Left lung (tissue), 14 donors: ENCODE measurements at places on chromosomes 13 and 19.
A peak's percentile ranks its signal among the peaks of the same experiment; 100 is the strongest.

- no peaks in the 10 kb centered on the region for H3K4me1 ChIP-seq
- H3K36me3 ChIP-seq: no peaks in the 10 kb centered on the region
- H3K27ac ChIP-seq: no peak overlapping the region
- H3K27me3 ChIP-seq: peaks cover 15% of the 10 kb centered on the region
These were observed 178.9 kb downstream of the OLFM4 start for GRCh38 chr13:53207556-53207955.

- H3K4me1 ChIP-seq: no peaks in the 10 kb centered on the region
- H3K36me3 ChIP-seq: no peaks in the 10 kb centered on the region
- no peak overlapping the region for H3K4me3 ChIP-seq
- DNase-seq: no peak
- no peaks in the 10 kb centered on the region for H3K27me3 ChIP-seq
- H3K27ac ChIP-seq: no peak overlapping the region
These were observed 117.5 kb downstream of the ATP8A2 start for GRCh38 chr13:25489238-25489637.

GRCh38 chr19:28019901-28020300 lies 1193.0 kb downstream of the UQCRFS1 start:
- H3K4me1 ChIP-seq: no peaks in the 10 kb centered on the region
- no peak overlapping the region for H3K27ac ChIP-seq
- H3K27me3 ChIP-seq: peaks cover 9% of the 10 kb centered on the region
- no peak overlapping the region for H3K4me3 ChIP-seq

DNA sequence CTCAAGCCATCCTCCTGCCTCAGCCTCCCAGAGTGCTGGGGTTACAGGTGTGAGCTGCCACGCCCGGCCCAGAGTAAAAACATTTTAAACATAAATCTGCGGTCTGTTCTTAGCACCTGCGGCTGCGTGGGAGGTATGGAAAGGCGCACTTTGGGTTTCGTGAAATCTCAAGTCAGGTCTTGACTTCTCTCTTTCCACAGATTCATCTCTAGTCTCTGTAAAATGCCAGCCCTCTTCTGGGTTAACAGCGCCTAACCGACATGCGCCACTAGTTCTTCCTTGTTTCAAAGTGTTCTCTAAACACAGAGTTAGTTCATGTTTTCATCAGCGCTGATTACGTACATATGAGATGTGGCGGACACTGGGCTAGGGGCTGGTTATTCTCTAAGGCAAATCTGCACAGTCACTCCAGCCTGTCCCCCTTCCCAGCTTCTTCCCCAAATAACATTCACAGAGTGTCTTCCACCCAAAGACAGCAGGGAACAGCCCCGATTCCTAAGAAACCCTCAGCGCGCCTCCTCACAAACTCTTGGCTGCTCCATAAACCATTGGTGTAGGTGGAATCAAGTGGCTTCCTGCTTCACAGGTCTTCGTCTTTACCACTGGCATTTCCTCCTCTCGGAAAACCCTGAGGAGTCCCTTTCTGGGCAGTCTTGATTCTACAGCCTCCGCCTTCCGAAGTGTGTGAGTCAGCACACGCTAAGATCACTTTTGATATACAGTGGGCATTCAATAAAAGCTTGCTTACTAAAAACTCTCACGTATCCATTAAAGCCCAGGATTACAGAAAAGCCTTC lies 1.4 kb downstream of the PARP4 start:
- H3K36me3 ChIP-seq: no peaks in the 10 kb centered on the region
- peak overlapping the region; percentile 93 for H3K27ac ChIP-seq
- no peak for DNase-seq

DNA sequence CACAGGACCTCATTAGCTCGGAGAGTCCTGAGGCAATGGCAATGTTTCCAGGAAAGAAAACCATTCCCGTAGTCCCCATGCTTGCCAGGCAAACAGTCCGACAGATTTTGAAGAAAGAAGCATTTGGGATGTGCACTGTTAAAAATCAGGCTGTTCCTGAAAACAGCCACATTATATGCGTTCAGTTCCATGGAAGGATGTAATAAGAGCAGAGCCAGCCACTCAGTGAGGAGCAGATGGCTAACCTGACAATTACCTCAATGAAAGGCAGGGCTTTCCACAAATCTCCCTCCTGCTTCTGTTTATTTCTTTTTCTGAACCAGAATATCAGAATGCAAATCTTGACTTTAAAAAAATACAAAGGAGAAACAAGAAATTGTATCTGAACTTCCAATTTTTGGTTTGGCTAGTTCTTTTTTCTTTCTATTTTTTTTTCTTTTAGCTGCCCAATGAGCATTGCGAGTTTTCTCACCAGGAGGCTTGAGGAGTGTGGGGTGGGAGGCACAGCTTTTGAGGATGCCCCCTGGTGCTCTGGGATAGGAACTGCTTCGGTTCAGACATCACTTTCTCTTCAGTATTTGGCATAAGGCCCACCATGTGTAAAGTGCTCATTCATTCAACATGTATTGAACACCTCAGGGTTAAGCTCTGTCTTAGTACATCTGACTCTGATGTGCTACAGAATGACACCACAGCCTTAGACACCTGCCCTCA lies 124.2 kb downstream of the TBC1D4 start:
- H3K4me3 ChIP-seq: no peak overlapping the region
- H3K27ac ChIP-seq: no peak overlapping the region
- no peaks in the 10 kb centered on the region for H3K27me3 ChIP-seq
- no peaks in the 10 kb centered on the region for H3K36me3 ChIP-seq
- DNase-seq: no peak

DNA sequence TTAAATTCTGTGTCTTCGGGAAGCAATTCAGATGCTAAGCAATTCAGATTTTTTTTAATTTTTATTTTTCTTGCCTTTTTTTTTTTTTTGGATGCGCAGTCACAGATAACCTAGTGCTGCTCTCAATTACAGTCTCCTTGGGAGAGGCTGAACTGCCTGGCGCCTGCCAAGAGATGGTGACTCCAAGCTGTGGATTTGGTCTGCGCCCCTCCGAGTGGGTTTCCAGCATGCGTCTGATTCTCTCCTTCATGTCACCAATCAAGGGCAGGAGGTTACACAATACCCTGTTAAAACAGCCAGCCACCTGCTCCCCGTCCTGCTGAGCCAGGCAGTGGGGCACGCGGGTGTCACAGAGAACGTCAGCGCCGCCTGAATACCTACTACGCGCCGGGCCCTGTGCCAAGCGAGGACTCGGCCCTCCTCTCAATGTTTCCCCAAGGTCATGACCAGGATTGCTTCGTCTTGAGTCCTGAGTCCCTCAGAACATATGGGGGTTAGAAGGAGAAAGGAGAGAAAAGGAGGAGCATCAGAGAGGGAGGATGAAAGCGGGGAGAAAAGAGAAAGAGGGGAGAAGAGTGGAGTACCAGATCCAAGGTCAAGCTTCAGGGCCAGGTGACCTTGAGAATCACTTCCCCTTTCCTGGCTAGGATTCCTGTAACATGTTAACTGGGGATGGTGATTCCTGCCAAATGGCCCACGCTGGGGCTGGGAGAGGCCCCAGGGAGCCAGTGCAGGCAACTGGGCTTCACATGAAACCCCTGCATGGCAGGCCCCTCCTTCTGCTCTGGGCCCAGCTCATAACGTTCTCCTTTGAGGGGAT lies 213.6 kb downstream of the URI1 start:
- no peak for DNase-seq
- H3K36me3 ChIP-seq: no peaks in the 10 kb centered on the region
- no peaks in the 10 kb centered on the region for H3K4me1 ChIP-seq
- no peak overlapping the region for H3K4me3 ChIP-seq
- no peaks in the 10 kb centered on the region for H3K27me3 ChIP-seq

DNA sequence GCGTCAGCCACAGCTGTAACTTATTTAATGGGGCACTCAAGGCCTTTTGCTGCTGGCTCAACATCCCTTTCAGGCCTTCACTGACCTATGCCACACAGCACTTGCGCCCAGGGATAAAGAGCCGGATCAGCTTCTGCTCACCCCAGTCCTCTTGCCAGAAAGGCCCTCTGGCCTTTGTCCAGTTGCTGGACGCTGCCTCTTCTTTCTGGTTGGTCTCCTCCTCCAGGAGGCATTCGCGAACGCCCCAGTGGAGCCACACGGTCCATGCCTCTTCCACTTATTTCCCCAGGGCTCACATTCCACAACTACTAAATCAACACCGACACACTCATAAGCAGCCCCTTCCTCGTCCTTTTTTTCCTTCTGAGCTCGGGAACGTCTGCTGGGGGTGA lies 3.7 kb upstream of the ZNF329 start:
- H3K36me3 ChIP-seq: no peaks in the 10 kb centered on the region
- DNase-seq: peak; percentile 59

DNA sequence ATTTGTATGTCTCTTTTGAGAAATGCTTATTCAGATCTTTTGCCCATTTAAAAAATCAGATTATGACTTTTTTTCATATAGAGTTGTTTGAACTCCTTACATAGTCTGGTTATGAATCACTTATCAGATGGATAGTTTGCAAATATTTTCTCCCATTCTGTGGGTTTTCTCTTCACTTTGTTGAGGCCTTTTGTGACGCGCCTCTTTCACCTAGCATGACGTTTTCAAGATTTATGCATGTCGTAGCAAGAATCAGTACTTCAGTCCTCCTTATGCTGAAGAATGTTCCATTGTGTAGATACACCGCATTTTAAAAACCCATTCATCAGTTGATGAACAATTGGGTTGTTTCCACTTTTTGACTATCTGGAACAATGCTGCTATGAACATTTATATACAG lies 13.4 kb downstream of the PABPC3 start:
- no peak overlapping the region for H3K27ac ChIP-seq
- H3K36me3 ChIP-seq: no peaks in the 10 kb centered on the region
- no peak overlapping the region for H3K4me3 ChIP-seq
- DNase-seq: no peak

GRCh38 chr13:52599848-52600603 lies 42.2 kb upstream of the HNRNPA1L2 start:
- peak overlapping the region; percentile 81 for H3K27ac ChIP-seq
- peaks cover 10% of the 10 kb centered on the region for H3K4me1 ChIP-seq
- H3K4me3 ChIP-seq: peak overlapping the region; percentile 59
- peaks cover 45% of the 10 kb centered on the region for H3K27me3 ChIP-seq
- peak; percentile 77 for DNase-seq

- no peaks in the 10 kb centered on the region for H3K27me3 ChIP-seq
- no peaks in the 10 kb centered on the region for H3K36me3 ChIP-seq
- H3K4me3 ChIP-seq: no peak overlapping the region
These were observed 87.3 kb upstream of the PEG3 start for GRCh38 chr19:56927791-56928207.

GRCh38 chr19:49453757-49454240 lies 774 bp downstream of the ALDH16A1 start:
- peaks cover 7% of the 10 kb centered on the region for H3K36me3 ChIP-seq
- no peaks in the 10 kb centered on the region for H3K27me3 ChIP-seq
- H3K4me1 ChIP-seq: no peaks in the 10 kb centered on the region
- DNase-seq: no peak
- H3K27ac ChIP-seq: peak overlapping the region; percentile 98

DNA sequence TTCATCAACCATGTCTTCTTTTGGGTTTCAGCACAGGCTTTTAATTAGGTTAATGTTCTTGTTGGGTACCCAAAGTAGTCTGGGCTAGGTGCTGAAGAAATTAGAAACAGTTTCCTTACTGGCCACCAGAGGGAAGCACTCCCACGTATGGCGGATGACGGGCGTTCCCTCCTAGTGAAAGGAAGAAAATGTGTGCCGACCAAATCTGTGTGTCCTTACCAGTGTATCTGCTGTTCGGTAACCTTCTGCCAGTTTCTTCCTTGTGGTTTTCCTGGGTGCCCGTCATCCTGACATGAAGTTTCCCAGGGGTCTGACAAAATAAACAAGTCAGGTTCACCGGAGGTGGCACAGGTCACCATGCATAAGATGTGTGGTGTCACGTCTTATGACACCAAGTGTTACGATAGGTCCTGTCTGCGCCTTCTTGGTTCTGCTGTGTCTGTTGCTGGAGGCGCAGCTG lies 6.0 kb upstream of the WDR88 start:
- DNase-seq: no peak
- H3K4me3 ChIP-seq: no peak overlapping the region
- H3K27ac ChIP-seq: no peak overlapping the region
- no peaks in the 10 kb centered on the region for H3K27me3 ChIP-seq
- H3K4me1 ChIP-seq: no peaks in the 10 kb centered on the region
- no peaks in the 10 kb centered on the region for H3K36me3 ChIP-seq

DNA sequence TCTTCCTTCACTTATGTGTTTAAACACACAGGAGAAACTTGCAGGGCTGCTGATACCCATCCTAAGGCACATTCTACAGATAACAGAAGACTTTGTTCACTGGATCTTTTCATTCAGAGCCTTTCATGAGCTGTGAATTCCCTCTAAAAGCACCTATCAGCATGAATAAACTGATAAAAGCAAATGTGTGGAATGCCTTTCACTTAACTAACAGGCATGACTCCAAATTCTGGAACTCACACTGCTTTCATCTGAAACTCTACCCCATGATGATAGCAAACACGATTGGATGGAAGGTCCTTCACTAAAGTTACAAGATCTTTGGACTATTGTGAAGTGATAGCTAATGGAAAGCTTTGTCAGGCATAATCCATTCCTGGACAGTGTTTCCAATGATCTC lies 457.3 kb downstream of the EFNB2 start:
- H3K27ac ChIP-seq: no peak overlapping the region
- no peaks in the 10 kb centered on the region for H3K27me3 ChIP-seq
- no peaks in the 10 kb centered on the region for H3K36me3 ChIP-seq
- H3K4me1 ChIP-seq: no peaks in the 10 kb centered on the region
- H3K4me3 ChIP-seq: no peak overlapping the region

DNA sequence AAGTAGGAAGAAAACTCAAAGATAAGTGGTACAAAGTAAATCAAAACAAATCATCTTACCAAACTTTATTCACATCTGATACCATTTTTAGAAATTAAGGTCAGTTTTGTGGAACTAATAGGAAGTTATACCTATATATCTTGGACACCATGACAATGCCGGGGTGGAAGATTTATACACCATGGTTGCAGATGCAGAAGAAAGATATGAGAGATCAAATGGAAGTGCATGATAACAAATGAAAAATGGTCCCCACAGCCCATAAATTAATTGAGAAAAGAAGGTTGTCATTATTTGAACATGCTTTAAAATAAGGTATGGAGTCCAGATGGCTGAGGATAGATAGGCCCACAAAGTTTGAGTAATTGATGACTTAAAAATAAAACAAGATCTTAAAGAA lies 276.8 kb downstream of the TSHZ3 start:
- no peaks in the 10 kb centered on the region for H3K36me3 ChIP-seq
- DNase-seq: no peak
- H3K27ac ChIP-seq: no peak overlapping the region
- peaks cover 48% of the 10 kb centered on the region for H3K27me3 ChIP-seq

DNA sequence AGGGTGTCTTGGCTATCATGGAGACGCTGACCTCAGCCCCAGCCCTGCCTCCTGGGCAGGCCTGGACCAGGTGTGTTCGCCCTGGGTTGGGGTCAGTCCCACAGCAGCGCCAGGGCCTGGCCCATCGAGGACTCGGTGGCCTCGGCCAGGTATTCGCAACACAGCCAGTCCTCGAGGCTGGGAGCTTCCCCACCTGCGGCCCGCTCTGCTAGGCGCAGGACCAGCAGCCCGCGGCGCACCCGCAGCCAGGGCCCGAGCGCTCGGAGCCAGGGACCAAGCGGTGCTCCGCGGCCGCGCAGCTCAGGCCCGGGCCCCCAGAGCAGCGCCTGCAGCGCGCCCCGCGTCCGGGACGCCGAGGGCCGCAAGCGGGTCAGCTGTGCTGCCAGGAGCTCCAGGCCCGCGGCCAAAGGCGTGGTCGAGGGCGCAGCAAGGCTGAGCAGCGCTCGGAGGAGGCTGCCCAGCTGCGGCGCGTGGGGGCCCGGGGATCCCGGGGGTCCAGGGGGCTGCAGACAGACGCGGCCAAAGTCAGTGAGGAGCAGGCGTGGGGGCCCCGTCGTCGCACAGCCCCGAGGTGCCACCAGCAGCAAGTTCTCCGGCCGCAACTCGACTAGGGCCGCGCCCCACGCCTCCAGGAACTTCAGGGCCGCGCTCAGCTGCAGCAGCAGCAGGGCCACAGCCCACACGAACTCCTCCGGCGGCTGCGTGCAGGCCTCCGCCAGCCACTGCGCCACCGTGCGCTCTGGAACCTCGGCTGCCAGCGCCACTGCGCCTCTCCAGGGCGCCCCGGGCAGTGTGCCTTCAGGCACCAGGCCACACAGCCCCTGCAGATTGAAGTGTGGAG lies 6.2 kb downstream of the PEAK3 start:
- H3K4me3 ChIP-seq: no peak overlapping the region
- DNase-seq: no peak
- no peak overlapping the region for H3K27ac ChIP-seq
